ENCODE measurements at places on chromosomes 2 and 18.

- DNase-seq = no peak
Observed at GRCh38 chr2:172969609-172970008, 106.0 kb upstream of the MAP3K20 start.

- DNase-seq = no peak
Observed at GRCh38 chr2:144663207-144663606, 143.3 kb upstream of the ZEB2 start.

- peak; percentile 27 for DNase-seq
Observed at GRCh38 chr18:46335534-46336101, 231.4 kb downstream of the HAUS1 start.

GRCh38 chr2:68157002-68157401 is 686 bp upstream of the PNO1 start:
- DNase-seq = no peak

GRCh38 chr2:101759162-101759561 is 61.7 kb downstream of the MAP4K4 start:
- no peak for DNase-seq

DNA sequence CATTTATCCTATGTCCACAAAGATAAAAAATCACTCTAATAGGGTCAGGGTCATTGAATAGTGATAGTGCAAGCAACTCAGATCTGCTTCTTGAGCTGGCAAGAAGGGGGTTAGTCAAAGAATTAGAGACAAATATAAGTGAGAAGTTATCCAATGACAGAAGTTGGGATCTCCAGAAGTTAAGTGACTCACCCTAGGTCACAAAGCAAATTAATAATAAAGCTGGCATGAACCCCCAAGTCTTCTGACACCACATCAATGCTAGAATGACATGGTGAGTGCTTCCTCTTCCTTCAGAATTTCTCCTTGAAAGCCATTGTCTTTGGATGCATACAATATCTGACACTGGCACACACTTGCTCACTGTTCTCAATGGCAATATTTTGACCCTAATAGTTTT is 343.5 kb downstream of the RIT2 start:
- no peak for DNase-seq

GRCh38 chr2:212926940-212927339 is 224.5 kb downstream of the IKZF2 start:
- no peak for DNase-seq

DNA sequence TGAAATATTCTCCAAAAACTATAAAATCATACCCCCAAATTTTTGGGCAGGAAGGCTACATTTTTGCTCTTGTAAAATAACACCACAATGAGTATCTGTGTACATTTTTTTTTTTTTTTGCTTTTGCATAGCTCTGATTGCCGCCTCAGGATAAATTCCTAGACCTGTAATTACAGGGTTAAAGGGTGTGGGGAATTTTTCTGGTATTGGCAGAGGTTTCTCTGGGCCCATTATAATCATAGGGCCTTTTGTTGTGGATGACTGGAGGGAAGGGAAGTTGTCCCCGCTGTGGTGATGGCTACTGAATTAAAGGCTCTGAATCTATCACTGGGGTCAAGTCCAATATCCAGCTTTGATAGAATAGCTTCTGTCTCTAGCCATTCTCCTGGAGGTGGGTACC is 26.6 kb downstream of the CCDC195 start:
- no peak for DNase-seq

GRCh38 chr18:55186588-55186987 is 227.3 kb upstream of the CCDC68 start:
- DNase-seq = no peak

DNA sequence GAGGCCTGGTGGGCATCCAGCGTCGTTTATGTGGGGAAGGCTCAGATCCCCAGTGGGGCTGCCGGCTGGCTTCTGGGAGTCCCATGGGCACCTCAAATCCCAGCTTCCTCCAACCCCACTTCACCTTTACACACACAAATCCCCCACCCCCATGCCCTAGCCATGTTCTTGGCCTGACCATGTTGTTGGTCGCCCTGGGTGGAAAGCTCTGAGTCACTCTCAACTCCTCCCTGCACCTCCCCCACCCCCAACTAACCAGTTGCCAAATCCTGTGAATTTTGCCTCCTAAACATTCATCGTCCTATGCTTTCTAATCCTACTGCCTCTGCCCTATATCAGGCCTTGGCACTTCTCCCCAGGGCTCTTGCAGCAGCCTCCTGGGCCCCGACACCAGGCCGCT is 6.4 kb downstream of the TNS1 start:
- DNase-seq = no peak

- no peak for DNase-seq
Observed at GRCh38 chr2:186101616-186102015, 363.0 kb downstream of the FSIP2 start.

GRCh38 chr2:227908266-227909054 is 37.0 kb downstream of the DAW1 start:
- no peak for DNase-seq

DNA sequence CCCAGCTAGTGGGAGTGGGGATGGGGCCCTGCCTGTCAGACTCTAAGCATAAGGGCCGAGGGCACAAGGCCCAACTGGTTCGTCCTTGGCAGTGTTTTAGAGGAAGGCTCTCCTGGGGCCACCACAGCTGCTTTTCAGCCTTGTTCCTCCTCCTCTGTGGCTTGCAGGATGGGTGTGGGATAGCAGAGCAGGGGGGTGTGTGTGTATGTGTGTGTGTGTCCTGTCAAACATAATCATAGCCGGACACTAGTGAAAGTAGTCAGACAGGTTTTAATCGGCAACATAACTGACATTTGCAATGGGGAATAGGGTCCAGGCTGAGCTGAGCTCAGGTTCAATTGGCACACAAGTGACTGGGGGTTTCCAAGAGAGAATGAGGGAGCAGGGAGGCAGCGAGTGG is 114.2 kb downstream of the SEPTIN10 start:
- DNase-seq = no peak

GRCh38 chr2:175571078-175571653 is 389.7 kb upstream of the ATP5MC3 start:
- no peak for DNase-seq

DNA sequence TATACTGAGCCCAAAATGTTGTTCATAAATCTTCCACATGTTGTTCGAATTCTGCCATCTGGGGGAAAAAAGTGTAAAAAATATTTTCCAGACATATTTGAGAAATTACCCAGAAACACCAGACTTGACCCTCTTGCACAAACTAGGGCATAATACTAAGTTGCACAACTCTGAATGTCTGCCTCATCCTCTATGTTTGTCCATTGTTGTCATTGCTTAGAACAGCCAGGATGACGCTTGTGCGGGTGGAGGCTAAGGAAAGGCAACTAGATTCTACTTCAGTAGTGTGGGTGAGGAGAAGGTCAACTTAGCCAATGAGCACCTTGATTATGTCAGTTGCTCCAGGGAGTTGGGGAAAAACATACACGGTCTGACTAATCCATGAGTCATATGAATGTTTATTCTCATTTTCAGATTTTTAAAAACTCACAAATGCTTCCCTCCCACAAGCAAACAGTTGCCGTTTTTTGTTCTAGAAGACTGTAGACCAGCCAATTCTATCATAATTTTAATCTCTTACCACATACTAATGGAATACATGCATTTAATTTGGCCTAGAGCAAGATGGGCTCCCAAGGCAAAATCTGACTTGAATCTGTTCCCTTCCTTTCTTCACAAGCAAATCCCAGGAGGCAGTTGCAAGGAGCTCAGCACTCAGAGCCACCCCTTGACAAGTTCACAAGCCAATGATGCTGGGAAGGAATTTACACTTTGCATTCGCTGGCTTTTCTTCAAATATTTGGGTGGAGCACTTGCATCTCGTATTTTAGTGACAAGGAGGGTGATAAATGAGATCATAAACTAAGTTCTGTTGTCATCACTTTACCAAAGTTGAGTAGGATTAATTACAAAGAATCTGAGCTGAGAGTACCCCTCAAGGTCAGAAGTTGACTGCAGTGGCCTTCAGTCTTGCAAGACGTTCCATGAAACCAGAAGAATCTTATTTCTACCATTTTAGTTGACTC is 163.2 kb upstream of the TWIST2 start:
- peak; percentile 80 for DNase-seq

- no peak for DNase-seq
Observed at GRCh38 chr18:74508821-74509225, 12.7 kb downstream of the CNDP2 start.

- DNase-seq = no peak
Observed at GRCh38 chr18:79862562-79862961, 64.8 kb downstream of the KCNG2 start.

DNA sequence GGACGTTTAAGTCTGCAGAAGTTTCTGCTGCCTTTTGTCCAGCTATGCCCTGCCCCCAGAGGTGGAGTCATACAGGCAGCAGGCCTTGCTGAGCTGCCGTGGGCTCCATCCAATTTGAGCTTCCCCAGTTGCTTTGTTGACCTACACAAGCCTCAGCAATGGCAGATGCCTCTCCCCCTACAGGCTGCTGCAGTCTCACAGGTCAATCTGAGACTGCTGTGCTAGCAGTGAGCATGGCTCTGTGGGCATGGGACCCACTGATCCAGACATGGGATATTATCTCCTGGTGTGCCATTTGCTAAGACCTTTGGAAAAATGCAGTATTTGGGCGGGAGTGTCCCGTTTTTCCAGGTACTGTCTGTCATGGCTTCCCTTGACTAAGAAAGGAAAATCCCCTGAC is 726.0 kb downstream of the ERBB4 start:
- DNase-seq = no peak

DNA sequence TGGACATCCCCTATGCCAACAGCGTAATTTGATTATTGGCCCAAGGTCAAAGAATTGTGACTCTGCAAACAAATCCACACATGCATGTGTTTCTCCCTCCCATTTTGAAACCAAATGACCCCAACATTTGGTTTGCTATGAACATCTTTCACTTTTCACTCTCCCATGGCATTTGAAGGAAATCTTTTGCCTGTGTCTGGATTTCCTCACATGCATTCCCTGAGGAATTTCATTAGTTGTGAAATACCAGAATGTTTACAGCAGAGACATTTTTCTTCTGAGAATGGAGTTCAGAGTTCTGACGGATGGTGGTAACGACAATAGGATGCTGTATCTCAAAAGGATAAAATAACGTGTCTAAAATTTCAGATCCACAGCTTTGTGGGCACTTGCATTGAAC is 60.3 kb upstream of the LMAN1 start:
- no peak for DNase-seq

- DNase-seq = no peak
Observed at GRCh38 chr18:31217038-31217849, 54.6 kb upstream of the DSC1 start.

DNA sequence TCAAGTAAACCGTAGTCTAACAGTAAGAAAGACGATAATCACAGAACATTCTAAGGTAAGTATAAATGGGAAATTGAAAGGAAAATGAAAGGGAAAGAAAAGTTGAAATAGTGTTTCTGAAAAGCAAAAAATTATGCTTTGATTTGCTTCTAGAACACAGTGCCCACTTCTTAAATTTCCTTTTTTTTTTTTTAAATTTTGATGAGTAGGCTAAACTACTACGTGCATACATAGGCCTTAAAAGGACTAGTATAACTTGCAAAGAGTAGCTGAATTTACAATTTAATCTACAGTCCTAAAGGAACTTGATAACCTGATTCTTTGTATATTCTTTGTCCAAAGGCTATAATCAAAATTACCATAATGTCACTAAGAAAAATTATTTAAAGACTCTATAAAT is 325.3 kb downstream of the PAX3 start:
- DNase-seq = no peak

DNA sequence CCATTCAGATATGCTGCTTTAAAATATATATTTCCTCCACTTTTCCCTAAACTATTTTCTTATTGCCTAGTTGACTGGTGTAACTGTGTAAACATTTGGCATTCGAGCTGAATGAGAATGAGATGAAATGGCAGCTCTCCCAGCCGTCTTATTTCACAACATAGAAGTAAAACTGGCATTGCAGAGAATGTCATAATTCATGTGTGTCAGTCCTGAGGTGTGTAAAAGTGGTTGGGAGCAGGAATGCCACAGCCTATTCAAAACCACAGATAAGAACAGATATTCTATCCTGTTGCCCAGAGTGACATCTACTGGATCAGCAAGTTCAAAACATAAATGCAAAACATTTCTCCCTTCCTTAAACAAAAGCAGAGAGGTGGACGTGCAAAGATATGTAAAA is 565.5 kb upstream of the CHAC2 start:
- DNase-seq = no peak

GRCh38 chr2:127594116-127594591 is 51.8 kb upstream of the GPR17 start:
- peak; percentile 31 for DNase-seq

- no peak for DNase-seq
Observed at GRCh38 chr18:51623653-51624052, 426.2 kb upstream of the MEX3C start.

DNA sequence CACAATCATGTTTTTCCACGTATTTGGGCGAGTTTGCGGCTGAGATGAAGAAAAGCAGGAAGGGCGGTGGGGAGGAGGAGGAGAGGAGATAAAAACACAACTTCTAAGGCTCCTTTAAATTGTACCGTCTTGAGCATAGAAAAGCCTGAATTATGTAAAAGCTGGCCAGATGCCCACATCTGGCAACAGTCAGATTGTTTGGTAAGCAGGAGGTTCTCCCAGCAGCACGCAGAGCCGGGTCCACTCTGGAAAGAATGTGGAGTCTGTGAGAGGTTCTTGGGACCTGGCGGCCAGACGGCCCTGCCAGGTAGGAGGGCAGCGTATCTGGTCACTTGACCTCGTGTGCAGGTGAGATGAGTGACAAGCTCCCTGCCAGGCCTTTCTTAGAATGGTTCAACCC is 215.3 kb upstream of the APCDD1 start:
- DNase-seq = no peak

GRCh38 chr2:7265286-7265685 is 348.1 kb downstream of the RNF144A start:
- no peak for DNase-seq

- no peak for DNase-seq
Observed at GRCh38 chr2:141331127-141331526, 799.7 kb downstream of the LRP1B start.

DNA sequence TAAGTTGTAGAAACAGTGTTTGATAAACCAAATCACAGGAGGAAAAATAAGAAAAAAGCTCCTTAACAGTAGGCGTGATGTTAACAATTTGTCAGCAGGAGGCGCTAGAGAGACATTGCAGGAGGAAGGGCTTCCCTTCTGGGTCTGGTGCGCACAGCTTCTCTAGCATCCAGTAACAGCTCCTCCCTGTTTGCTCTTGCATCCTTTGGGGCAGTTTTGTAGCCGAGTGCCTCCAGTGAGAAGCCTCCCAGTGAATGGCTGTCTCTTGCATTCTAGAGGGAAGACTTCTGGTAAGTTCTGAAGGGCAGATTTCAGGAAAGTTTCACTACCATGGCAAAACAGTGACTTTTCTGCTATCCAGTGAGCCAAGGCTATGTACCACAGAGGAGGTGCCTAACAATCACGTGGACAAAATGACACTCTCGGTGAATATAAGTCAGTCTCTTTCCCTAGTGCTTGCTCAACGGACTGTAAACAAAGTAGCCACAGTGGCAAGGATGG is 9.5 kb upstream of the ZNF396 start:
- no peak for DNase-seq

DNA sequence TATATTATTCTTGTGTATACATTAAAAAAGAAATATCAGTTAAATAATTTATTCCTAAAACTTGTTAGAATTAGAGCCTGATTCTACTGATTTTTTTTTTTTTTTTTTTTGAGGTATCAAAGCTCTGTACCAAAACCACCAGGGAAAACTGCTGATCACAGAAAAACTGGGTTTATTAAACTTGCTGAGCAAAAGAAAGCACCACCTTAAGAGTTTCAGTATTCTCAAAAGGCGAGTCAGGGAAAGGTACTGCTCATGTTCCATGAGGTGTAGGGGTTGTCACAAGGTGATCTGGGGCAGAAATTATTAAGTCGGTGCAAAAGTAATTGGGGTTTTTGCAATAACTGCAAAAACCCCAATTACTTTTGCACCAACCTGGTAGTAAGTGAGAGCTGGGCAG is 51.7 kb upstream of the KLF7 start:
- DNase-seq = no peak
